Daoy (cell line): ENCODE measurements at places on chromosomes 16 and 17.
A peak's percentile ranks its signal among the peaks of the same experiment; 100 is the strongest.

DNA sequence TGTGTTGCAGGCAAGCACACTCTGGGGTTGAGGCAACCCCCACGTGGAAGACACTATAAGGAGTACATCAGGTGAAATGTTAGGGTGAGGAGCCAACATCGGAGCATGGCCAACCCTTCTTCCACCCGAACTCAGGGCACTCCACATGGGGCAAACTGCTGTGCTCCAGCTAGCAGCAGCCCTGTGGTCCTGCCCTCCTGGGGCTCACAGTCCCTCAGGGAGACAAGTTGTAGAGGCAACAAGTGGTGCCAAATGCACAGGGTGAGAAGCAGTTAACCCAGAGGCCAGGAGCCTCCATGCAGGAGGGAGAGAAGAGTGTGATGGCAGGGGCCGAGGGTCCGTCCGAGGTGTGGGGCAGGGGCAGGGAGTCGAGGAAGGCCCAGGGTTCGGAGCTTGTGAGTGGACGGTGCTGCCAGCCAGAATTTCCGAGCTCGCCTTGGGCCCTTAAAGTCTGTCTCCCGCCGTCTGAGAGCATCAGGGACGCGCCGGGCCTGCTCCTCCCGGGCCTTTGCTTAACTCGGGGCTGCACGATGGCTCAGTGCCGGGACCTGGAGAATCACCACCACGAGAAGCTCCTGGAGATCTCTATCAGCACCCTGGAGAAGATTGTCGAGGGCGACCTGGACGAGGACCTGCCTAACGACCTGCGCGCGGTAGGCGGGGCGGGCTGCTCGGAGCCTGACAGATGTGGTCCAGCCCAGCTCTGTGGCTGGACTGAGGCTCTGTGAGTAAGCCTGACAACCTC lies 32.3 kb downstream of the ATPAF2 start:
- no peak for DNase-seq

DNA sequence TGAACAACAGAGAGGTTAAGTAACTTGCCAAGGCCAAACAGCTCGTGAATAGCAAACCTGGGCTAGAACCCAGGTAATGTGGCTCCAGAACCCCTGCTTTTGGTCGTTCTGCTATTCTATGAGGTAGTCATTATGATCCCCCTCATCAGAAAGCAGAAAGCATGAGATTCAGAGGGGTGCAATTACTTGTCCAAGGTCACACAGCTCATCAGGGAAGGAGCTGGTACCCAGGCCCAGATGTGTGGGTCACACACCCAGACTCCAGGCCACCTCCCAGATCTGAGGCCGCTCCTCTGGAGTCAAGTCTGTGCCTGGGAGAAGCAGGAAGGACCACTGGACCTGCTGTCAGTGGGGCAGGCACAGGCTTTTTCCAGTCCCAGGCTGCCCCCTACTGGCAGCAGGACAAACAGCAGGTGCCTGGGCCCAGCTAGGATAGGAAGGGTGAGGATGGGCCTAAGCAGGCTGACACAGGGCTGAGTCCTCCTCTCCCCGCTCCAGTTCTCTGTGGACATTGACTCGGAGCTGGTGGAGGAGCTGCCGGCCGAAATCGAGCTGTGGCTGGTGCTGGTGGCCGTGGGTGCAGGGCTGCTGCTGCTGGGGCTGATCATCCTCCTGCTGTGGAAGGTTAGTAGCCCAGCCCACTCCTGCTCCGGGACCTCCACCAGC lies 7.8 kb upstream of the PDK2 start:
- peak; percentile 60 for DNase-seq

DNA sequence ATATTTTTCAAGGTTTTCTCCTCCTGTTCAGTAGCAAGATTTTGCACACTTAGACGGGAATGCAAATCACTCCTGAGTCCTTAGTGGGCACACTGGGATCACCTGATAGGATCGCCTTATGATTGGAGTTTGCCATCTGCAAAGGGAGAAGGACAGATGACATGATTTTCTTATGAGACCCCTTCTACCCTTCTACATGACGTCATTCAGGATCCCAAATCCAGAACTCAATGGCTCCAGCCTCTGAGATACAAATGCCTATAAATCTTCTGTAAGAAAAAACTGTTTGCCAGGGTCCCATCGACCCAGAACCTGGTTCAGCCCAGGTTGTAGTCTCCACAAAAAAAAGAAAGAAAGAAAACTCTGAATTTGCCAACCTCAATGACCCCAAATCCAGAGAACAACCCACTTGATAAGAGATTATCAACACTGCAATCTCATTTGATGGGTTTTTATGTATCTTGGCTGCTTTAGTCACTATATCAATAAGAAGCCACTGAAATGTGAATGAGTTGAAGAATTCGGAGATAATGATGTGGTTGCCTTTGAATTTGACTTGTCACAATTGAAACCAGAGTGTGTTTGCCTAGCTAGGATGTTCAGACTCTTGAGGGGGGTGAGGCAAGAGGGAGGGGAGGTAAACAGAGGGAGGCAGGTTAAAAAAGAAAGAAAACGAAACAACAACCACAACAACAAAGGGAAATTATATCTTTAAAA lies 6.7 kb downstream of the ZNF423 start:
- DNase-seq = no peak

DNA sequence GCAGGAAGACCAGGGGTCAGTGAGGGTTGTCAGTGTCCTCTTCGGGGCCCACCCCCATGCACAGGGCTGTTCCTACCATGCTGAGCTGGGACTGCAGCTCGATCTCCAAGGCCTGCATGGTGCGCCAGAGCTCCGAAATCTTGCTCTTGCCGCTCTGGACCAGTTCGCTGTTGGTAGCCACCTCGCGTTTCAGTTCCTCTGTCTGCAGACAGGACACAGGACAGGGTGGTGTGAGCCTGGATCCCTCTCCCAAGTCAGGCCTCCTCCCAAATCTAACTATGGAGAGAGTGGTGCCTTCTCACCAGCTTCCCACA lies 90.9 kb downstream of the GOSR1 start:
- DNase-seq = no peak

DNA sequence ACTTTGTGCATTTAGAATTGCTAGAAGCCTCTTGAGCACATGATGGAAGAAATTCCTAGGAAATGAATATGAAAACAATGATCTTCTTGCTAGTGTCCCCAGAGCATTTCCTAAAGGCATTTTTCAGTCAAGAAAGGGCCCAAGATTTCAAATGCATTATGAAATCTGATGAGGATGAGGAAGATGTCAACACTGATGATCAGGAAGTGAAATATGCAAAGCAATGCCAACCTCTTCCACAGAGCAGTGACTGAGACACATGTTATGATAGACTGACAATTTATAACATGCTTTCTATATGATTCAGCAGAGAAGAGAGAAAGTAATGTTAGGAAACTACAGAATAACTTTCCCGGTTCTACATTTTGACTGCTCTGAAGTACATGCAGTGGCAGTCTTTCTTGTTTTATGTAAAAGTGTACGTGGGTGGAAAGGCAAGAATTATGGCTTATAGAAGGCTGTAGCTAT lies 859.1 kb upstream of the GOT2 start:
- no peak for DNase-seq

- DNase-seq = no peak
Observed at GRCh38 chr16:1680361-1680760, 2.3 kb downstream of the JPT2 start.

DNA sequence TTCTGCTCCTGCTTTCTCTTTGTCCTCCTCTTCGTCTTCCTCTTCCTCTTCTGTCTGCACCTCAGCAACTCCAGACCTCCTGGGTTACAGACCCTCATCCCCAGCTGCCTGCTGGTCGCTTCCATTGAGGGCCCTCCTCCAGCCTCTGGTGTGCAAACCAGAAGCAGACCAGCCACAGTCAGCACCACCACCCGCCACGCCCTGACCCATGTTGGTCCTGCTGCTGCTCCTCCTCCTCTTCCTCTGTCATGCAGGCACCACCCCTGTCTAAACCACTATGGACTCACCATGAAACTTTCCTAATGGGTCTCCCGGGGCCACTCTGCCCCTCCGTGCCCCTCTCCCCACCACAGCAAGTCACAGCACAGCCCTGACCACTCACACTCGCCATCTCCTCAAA lies 11.4 kb upstream of the OGFOD3 start:
- no peak for DNase-seq

DNA sequence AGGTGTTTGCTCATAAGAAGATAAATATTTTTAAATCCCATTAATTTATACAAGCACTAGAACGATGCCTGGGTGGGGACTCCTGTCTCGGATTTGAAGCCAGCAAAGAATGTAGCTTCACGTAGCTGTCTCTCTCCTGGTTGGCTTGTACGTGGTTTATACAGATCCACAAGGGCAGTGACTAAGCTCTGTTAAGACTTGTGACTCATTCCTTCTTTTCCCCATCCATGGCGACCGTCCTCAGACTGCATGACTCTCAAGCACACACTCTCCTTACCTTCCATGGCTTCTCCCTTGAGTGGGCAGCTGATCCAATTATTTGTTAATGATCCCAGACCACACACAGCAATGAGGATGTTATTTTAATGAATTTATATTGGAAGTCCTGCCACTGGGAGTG lies 679.7 kb upstream of the SOX9 start:
- DNase-seq = peak; percentile 88

DNA sequence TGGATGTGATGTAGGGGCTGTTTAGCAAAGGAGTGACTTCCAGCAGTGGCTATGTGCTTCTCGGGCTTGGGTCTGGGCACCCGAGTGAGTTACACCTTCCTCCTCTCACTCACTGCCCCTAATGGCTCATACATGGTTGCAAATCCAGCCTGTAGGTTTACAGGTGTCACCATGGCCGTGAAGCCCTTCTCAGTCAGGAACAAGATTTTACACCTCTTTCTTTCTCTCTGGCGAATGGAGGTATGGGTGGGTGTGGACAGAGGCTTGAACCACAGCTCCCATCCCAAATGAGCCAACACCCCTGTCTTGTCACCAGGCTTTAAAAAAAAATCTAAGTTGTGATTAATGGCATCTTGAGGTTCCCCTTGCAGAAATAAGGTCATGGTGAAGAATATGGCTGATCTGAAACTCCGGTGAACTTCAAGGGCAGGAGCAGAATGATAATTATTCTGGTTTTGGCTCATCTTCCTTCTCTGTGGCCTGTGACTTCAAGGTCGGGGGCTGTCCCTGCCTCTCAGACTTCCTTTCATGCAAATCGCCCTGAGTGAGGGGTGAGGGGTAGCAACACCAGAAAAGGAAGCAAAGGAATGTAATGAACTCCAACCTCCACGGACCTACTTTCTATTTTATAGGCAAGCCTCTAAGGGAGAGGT lies 331.2 kb downstream of the MAF start:
- no peak for DNase-seq

DNA sequence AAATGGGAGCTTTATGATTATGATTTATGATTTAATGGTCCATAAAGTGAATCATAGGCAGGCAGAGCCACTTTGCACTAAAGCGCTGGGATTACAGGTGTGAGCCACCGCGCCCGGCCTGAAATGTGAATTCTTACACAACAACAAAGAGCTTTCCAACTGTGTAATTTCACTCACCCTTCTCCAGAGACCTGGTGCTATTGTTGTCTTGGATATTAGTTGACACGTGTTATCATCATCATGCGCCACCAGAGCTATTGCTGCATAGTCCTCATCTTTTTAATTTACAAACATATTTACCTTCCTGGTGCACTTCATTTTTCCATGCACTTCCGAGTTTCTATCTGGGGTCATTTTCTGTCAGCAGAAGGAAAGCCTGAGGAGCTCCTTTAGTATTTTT lies 4.8 kb upstream of the UTS2R start:
- DNase-seq = no peak

GRCh38 chr16:81852347-81852746 lies 73.3 kb downstream of the PLCG2 start:
- no peak for DNase-seq

DNA sequence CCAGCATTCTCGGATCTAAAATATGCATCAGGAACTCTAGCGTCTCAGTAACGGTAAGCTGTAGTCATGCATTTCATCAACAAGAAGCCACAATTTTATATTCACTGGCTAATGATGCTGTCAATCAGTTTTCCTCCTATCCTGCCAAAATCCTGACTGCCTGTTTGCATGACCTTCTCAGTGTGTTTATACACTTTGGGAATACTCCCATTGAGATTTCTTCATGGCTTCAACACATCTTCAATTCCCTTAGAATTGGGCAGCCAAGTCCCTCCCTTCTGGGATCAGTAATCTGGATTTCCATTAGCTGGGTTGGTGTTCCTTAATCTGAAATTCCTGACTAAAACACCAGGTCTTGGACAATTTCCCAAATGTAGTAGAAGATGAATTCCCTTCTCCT lies 348.9 kb upstream of the DYNLRB2 start:
- no peak for DNase-seq

- no peak for DNase-seq
Observed at GRCh38 chr16:17802571-17802970, 331.8 kb upstream of the XYLT1 start.

GRCh38 chr16:5442054-5442453 lies 344.5 kb upstream of the EEF2KMT start:
- no peak for DNase-seq

GRCh38 chr16:77307426-77308162 lies 108.4 kb downstream of the SYCE1L start:
- peak; percentile 4 for DNase-seq

GRCh38 chr17:8918807-8919465 lies 46.6 kb downstream of the PIK3R5 start:
- peak; percentile 40 for DNase-seq

GRCh38 chr17:17681744-17682292 lies 560 bp downstream of the RAI1 start:
- peak; percentile 66 for DNase-seq

DNA sequence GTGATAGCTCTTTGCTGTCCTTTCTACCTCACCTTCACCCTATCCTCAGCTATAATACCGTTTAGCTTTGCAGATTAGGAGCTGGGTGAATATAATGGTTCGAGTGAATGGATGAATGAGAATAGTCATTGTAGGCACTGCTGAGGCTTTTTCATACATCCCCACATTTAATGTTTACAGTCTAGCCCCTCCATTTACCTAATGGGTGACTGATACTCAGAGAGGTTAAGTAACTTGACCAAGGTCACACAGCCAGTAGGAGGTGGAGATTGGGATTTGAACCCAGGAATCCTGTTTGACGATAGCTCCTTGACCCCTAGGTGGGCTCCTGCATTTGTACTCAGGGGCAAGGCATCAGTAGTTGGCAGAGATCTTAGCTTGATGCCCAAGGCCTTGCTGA lies 195.6 kb downstream of the CCDC182 start:
- DNase-seq = no peak

DNA sequence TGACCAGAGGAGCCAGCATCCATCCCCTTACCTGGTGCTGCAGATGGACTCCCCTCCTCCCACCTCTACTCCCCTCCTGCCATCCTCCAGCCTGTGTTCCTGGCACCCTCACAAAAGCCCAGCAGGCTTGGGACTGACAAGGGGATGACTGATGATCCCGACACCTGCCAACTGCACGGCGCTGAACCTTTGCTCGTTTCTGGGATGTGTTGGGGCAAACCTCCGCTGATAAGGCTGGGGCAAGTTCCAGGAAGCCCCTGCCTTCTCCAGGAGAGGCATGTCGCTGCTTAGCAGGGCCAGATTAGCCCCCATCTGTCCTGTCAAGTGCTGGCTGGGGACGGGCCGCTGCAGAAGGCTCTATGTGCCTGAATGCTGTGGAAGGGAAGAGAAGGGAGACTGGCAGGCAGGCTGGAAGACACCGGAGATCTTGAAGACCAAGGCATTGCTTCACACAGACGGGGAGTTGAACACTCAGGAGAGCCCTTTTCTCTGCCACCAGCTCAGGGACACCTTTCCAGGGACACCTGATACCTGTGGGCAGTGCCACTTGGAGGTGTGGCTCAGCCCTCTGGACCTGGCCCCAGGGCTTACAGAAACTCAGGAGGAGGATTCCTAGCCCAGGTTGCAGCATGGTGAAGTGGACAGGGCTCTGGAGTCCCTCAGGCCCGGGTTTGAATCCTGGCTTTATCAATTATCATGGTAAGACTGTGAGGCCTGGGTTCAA lies 973 bp upstream of the KRT15 start:
- no peak for DNase-seq
